Liver (tissue), 10 donors: ENCODE measurements at places on chromosomes 5 and 9.
A peak's percentile ranks its signal among the peaks of the same experiment; 100 is the strongest.

DNA sequence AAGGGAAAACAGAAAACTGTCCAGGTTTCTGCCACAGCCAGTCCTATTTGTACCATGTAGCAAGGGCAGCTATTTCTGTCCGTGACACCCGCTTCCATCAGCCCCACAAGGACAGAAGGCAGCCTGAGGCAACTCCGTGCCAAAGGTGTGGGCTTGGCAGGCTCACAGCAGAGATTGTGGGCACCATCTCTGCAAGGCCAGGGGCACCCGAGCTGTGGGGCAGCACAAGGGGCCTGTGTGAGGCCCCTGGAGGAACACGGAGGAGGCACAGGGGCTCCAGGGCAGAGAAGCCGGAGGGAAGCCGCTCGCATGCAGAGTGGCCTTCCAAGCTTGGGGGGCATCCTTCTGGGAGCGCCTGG is 43.5 kb downstream of the COL23A1 start:
- no peak for DNase-seq

- DNase-seq, result no peak
Measured at GRCh38 chr5:140408750-140409241, 7.2 kb downstream of the ANKHD1 start.

GRCh38 chr5:26625099-26625498 is 413.3 kb downstream of the CDH9 start:
- DNase-seq, result no peak

DNA sequence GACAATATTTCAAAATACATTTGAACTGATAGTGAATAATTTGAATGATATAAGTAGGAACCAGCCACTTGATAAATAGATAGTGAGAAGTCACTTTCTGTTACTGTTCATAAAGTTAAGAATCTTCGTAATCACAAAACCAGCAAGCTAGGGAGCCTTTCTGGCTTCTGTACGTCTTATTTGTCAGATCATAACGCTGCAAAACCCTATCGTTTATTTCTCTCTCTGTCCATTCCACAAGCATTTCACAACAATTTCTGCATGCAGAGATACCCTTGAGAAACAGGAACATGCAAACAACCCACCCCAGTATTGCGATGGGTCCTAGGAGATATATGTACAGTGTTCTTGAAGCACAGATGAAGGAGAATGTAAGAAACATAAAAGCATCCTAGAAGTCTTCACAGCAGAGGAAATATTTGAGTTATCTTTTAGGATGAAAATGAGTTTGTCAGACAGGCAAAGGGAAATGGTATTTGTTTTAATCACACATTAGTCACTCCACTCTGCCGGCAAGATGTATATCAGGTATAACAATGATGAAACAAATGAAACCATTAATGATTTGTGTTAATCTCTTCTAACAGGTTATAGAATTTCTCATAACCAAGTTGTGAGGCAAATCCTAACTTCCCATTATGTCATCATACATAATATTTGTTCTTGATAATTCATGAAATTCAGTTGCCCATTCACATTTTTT is 668.7 kb upstream of the FTMT start:
- no peak for DNase-seq

DNA sequence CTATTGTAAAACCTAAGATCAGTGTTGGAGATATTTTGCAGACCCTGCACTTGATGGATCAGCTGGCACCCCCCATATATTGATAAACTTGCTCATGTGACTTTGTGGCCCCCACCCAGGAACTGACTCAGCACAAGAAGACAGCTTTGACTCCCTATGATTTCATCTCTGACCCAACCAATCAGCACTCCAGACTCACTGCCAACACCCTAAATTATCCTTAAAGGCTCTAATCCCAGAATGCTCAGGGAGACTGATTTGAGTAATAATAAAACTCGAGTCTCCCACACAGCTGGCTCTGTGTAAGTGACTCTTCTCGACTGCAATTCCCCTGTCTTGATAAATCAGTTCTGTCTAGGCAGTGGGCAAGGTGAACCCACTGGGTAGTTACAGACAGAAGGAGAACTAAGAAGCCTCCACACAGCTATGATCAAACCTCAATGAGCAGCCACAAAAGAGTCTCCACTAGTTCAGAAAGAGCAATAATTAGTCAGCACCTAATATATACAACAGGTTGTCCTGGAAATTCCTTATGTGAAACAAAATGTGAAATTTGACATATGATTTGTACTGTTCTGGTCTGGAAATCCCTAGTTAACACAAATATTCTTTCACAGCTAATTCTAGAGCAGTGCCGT is 52.2 kb downstream of the ACTL7B start:
- DNase-seq, result no peak

DNA sequence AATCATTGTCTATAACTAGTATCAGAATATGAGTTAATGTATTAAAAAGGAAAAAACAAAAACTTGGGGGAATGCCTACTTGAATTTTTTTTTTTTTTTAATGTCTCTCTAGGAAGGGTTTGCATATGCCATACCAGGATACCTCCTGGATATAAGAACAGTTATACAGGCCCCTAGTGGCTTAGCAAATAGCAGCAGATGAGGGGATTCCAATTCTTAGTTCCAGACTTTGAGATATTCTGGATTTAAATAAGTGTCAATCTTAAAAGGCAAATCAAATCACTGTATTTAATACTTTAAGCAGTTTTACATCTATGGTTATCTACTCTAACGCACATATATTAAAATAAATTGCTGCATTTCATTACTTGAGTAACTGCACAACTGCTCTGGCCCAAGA is 1055.5 kb upstream of the DMAC1 start:
- no peak for DNase-seq

- no peak for DNase-seq
Measured at GRCh38 chr5:118578093-118578492, 410.3 kb downstream of the DTWD2 start.

DNA sequence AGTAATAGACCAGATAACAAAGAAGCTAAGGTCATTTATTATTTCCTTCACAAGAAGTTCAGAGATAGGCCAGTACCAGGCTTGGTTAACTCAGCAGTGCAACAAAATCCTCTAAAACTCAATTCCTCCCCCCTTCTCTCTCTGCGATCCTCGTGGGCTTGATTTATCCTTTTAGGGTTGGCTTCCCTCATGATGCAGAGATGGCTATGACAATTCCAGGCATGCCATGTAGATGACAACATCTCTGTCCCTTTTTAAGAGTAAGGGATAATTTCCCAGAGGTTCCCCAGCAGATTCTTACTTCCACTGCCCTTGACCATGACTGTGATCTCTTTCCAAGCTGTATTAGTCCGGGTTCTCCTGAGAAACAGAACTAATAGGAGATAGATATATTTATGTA is 28.7 kb upstream of the DAP start:
- no peak for DNase-seq

DNA sequence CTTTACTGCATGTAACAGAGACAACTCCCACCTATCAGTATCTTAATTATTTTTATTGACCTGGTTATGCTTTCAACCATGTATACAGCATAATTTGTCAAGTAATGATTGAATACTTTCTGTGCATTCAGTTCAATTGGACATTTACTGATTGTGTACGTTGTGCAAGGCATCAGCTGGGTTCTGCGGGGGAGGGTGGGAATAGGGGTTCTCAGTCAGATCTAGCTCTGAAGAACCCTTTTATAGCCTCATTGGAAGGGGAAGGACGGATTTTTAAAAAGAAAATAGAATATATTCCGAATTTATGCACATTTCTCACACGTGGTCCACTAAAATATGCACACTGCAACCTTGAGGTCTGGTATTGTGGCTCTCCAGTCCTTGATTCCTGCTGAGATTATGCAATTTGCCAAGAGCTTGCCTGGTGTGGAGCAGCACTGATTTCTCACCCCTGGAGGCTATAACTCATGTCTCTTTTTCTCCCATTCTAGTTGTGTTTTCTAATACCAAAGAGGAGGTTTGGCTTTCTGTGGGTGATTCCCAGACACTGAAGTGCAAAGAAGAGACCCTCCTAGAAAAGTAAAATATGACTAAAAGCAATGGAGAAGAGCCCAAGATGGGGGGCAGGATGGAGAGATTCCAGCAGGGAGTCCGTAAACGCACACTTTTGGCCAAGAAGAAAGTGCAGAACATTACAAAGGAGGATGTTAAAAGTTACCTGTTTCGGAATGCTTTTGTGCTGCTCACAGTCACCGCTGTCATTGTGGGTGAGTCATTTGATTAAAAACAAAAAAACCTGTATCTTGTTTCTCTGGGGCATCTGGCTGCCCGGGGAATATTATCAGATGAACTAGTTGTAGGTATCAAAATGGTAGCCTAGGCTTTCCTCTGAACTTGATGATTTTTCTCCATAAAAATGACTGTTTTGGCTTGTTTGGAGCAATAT is 1.7 kb downstream of the SLC1A3 start:
- no peak for DNase-seq

DNA sequence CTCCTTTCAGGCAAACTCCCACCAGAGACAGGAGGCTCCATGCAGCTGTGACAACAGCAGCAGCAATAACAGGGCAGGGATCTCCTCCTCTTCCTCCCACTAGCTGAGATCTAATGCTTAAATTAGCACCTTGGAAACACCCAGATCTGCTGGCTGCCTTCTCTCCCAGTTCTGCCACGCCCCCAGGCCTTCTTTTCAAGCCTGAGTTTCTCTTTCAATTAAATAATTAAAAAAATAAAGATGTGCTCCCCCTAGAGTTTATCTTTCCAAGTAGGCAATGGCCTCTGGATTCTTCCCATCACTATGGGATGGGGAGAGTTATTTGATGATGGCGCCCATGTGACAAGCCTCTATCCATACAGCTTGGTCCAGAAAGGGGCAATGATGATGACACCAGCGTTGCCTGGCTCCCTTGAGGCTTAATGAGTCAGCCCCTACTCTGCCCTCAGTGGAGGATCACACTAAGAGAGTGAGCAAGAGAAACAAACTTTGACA is 3.8 kb downstream of the FAM219A start:
- DNase-seq, result no peak

DNA sequence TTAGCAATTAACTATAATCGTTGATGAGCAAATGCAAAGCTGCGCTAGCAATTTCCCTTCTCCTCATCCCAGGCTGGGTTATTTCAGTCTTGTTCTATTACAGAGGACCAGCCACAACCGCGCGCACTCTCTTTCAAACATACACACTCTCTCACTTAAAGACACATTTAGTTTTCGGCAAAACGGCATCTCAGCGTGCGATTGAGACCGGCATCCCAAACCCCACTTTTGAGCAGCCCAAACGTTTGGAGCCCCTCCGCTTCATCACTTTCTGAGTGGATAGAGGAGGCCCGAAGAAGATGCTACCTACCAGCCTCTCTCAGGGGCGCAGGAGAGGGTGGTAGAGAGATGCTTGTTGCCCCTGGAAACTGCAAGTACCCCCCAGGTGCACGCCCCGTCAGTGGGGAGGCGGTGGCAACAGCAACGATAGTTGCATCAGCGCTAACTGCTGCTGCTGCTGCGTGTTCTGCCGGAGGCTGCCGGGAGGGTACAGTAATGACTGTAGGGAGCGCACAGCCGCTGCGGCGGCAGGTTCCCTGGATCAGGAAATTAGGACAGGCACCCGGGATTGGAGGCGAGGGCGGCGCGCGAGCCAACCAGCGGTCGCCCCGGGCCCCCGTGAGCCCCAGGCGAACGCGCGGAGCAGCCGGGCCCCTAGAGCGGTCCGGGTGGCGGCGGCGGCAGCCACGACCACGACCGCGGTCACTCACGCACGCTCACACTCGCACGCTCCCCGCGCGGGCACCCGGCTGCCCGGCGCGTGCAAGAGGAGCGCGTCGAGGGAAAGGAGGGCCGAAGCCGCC is 467 bp upstream of the VLDLR start:
- DNase-seq, result peak; percentile 39

GRCh38 chr5:16842896-16843295 is 93.2 kb downstream of the MYO10 start:
- no peak for DNase-seq

DNA sequence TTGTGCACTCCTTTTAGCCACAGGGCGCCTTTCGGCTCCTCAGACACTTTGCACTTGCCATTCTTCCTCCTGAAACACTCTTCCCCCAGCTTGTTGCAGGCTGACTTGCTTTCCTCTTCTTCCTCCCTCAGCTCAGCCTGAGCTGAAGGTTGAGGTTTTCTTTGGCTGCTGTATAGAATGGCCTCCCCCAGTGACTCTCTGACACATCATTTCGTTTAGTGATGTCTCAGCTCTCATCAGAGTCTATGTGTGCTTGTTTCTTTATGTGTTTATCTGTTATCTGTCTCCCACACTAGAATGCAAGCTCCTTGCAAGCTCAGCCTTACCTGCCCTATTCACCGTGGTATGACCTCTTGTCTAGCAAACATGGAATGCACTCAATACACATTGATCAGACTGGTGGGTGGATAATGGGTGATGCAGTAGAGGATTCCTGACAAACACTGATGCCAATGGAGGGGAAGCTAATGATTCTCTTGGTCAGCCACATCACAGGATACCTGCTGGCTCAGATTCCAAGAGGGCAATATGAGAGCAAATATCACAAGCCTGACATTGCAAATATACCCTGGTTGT is 112.9 kb upstream of the STC2 start:
- no peak for DNase-seq

DNA sequence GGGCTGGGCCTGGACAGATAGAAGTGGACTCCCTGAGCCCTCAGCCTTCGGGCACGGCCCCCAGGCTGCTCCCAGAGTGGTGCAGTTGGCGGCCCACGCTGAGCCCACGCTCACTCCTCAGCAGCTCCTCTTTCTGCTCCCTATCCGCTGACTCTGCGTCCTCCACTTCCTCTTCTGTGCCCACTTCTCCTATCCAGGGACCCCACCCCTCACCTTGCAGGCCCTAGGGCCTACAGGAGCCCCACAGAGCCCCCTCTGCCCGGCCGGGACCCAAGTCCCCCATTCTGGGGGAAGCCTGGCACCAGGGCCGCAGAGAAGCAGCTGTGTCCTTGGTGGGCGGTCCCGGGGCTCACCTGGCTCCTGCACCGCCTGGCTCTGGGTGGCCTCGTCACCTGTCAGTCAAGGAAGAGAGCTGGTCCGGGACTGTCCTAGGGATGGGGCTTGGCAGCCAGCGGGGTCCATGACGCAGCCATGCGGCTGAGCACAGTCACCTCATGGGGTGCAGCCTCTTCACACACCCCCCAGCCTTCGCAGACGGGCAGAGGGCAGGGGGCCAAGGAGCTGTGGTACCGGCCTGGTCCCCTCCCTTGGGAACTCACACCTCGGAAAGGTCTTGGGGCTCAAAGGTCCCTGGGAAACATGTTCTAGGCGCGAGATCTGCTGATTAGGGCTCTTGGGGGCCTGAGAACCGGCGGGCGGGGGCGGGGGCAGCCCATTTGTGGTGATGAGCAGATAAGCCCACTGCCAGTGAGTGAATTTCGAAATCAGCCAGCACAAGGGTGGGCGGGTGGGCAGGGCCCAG is 5.4 kb upstream of the NRARP start:
- DNase-seq, result peak; percentile 34

- no peak for DNase-seq
Measured at GRCh38 chr9:99778308-99778707, 43.4 kb upstream of the NR4A3 start.
